SK-N-SH (cell line): ENCODE measurements at places on chromosomes 1 and 21. TPM values are rescaled to one million over a fixed set of nuclear protein-coding genes. Genes with fewer than 3 reads are reported as not detected.
A peak's percentile ranks its signal among the peaks of the same experiment; 100 is the strongest.

HHIPL2 gene
- polyA plus RNA-seq: 0.21 and 0.29 TPM in 2 replicates

- DNase-seq: no peak
These were observed 70.6 kb upstream of the RAB3GAP2 start for GRCh38 chr1:220342853-220343252.

DNA sequence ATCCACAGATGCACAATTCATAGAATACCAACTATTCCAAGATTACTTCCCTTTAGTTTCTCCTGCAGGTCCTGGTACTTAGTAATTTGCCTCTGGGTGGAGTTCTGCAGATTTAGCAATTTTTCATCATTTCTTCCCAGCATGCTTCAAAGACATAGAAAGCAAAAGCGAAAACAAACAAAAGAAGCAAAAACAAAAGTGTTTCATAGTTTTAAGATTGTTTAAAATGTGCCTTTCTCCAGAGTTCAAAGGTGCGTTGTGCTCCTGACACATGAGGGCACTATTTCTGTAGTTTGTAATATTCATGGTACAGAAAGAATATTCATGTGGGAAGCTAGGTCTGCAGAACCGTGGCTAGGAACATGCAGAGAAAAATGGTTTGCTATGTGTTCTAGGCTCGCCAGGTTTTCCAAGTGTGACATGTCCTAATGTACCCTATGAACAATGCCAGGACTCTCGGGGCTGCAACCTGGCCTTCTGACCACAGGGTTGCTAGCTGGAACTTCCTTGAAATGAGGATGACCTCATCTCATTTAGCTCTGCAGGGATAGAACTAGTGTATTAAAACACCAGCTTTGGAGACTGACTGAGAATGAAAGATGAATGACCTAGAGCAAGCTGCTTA, 30.0 kb upstream of the RCSD1 start:
- peak; percentile 38 for DNase-seq

RHD gene
- polyA plus RNA-seq: not detected in 2 replicates

DNA sequence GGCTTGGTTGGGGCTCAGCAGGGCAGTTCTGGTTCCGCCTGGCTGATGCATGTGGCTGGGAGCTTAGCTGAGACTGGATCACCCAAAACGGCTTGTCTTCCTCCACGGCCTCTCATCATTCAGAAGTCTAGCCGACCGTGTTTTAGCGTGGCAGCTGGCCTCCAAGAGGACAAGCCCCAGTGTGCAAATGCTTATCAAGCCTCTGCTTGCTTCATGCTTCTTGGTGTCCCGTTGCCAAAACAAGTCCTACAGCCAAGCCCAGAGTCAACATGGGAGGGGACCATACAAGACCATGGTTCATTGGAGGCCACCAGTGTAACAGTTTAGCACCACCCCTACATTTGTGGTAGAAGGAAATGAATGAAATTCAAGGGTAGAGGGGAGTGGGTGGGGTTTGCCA, 10.5 kb upstream of the KDF1 start:
- no peak for DNase-seq

DNA sequence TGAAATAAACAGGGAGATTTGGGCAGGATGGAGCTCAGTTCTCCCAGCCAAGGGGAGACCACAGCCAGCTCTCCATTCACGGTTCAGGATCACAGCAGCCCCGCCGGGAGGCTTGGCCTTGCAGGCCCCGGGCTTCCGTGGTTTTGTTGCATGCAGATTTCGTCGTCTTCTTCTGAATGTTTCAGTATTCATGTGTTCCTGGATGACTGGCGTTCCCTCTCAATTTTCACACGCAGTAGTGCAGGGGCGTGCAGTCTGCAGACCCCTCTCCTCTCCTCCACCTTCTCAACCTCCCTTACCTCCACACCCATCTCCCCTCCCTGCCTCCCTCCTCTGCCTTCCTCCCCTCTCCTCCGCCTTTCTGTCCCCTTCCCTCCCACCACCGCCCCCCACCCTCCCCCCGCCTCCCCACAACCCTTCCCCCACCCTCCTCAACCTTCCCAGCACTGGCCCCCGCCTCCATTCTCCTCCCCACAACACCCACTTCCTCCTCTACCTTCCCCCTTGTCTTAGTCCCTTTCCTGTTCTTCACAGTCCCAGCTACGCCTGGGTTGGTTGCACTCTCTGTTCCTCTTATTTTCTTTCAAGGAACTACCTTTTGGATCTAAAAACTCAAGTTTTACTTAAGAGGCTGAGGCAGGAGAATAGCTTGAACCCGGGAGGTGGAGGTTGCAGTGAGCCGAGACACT, 8.4 kb upstream of the SLC19A1 start:
- no peak for DNase-seq

DNA sequence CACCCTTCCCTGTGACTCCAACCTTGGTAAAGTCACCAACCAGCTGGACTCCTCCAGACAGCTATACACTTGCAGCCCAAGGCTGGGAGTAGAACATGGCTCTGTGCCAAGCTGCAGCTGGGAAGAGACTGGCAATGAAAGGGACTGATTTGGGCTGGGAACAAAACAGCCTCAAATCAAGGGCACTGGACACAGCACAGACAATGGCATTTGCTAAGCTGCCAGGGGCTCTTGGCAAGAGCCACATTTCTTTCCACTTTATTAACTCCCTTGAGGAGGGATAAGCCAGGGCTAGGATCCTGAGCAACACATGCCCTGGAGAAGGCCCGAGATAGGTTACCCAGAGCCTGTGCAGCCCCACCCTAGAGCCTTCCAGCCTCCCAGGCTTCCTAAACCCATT, 12.0 kb downstream of the SYT11 start:
- DNase-seq: peak; percentile 73

GRCh38 chr1:84997667-84998600, 1.0 kb upstream of the MCOLN2 start:
- peak; percentile 67 for DNase-seq

DNA sequence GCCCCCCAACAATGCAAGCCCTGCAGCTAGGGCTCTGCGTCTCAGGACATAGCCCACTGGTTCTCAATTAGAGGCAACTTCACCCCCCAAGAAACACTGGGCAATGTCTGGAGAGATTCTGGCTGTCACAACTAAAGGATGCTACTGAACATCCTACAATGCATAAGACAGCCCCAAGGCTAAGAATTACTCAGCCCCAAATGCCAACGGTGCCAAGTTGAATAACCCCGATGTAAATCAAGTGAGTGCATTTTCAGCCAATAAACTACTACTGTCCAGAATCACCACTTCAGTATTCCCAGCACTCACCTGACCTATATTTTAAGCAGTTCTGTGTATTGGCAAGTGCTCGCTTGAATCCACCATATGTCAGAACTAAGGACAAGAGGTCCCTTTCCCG, 6.9 kb downstream of the RIPK4 start:
- DNase-seq: no peak
